ENCODE measurements at places on chromosomes 12 and 14.

GRCh38 chr12:124394462-124395128 lies 99.7 kb downstream of the RFLNA start:
- ATAC-seq: no peak

DNA sequence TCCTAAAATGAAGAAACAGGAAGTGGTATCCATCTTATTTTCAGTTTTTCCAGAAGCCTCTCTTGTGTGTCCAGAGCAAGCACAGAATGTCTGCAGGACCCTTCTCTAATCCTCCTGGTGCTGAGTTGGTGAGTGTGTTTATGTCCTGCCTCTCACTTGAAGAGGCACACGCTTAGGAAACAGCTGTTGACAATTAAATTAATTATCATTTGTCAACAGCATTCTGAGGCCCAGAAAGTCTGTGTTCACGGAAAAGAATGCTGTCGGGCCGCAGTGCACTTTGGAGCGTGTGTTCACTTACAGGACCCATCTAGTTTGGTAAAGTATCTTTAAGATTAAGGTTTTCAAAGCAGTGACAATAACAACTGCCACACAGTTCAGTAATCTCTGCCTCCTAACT lies 70.5 kb downstream of the LMNTD1 start:
- ATAC-seq: no peak

DNA sequence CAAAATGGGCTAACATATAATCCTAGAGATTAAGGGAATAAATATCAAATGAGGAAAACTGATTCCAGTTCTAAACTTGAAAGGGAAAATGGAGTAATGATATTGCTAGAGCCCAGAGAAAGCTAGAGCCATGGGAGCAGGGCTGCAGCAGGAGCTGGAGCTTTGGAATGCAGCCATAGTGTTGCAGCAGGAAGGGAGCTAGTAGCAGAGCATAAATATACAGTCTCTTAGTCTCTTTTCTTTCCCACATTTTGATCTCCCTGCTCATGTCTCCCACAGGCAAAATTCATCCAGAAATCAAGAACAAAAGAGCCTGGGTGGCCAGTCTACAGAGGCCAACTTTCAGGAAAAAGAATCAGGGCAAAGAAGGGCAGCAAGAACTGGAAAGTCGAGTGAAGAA lies 253.7 kb downstream of the ATXN7L3B start:
- peak; percentile 18 for ATAC-seq

DNA sequence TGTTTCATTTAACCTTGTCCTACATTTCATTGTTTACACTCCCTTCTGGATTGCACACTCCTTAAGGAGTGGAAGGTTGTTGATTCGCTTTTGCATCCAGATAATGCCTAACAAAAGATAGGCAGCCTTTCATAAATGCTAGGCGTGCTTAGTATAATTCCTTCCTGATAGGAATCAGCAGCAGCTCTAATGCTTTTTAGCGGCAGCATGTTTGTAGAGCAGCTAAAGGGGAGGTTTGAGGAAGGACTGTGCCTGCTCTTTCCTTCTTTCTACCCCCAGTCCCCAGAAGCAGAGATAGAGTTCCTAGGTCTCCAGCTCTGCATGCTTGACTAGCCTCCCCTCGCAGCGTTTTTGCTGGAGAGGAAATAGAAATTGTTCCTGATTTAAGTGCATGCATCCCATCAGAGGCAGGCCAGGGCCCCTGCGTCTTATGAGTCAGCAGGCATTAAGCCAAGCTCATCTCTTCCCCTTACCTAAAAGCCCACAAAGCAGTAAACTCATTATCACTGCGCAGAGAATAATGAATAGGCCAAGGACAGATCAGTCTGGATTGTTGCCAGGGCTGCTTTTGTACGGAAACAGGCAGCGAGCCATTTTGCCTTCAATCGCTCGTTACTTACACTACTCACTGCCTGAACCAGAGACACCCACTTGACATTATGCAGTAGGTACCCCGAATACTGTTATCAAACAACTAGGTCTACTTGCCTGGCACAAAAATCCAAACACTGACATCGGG lies 14.0 kb upstream of the TBPL2 start:
- ATAC-seq: peak; percentile 67

GRCh38 chr14:79166171-79166570 lies 996.0 kb downstream of the NRXN3 start:
- no peak for ATAC-seq

- ATAC-seq: no peak
Observed at GRCh38 chr12:80068173-80068572, 31.2 kb upstream of the OTOGL start.

DNA sequence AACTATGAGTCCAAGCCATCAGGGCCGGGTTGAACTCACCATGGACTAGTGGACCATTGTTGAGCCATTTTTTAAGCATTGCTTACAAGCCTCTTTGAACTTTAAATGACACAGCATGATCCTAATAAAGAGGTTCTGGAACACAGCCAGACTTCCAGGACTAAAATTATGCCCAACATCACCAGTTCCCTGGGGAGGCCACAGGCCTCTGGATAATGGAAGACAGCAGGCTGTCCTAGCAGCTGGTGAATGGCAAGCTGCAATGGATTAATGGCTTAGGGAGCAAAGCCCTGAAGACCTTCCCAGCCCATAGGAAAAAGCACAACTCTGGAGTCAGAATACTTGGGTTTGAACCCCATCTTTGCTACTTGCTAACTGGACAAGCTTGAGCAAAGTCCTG lies 71.3 kb downstream of the FLRT2 start:
- ATAC-seq: peak; percentile 39

DNA sequence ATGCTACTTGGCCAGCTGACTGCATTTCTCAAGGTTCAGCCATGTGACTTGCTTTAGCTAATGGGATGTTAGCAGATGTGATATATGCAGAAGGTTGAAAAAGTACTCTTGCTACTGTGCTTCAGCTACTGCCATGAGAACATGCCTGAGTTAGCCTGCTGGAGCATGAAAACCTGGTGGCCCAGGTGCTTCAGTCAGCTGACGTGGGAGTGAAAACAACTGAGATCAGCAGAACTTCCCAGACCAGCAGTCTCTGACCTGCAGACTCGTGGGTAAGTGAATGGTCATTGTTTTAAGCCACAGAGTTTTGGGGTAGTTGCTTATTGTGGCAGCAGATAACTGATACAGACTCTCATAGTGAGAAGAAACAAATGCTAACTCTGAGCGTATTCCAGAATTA lies 118.6 kb upstream of the GRIN2B start:
- no peak for ATAC-seq

DNA sequence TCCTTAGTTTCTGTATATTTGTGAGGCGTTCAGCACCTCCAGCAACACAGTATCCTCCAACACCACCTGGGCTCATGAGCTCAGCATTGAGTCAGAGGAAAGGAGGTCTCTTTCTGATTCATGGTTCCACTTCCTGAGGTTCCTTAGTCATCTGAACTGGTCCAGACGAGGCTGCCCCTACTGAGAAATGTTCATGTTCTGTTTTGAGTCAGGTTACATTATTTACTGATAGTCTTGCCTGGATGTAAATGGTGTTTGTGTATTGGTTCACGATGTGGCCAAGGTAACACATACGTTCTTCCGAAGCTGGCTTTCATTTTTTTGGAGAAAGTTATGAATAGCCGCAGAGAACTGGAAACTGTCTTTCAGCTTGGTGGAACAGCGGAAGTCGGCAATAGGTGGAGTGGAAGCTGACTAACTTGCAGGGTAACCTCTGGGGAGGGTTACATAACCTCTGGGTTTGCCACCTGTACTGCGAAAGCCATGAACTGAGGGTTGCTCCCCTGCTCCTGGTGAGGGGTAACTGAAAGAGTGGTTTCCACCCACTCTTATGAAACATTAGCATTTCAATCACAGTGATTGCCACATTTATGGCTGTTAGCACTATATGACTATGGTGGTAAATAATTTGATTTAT lies 42.2 kb upstream of the MANSC4 start:
- ATAC-seq: no peak

- ATAC-seq: peak; percentile 69
Observed at GRCh38 chr14:24080888-24081738, 9.8 kb downstream of the CPNE6 start.

- ATAC-seq: no peak
Observed at GRCh38 chr12:122363782-122364181, 58.7 kb downstream of the CLIP1 start.
